Activated T-helper 1 cell treated with Interleukin-2 at 50 U/mL for 16 hours (primary cell): ENCODE measurements at places on chromosomes 5 and 9.

DNA sequence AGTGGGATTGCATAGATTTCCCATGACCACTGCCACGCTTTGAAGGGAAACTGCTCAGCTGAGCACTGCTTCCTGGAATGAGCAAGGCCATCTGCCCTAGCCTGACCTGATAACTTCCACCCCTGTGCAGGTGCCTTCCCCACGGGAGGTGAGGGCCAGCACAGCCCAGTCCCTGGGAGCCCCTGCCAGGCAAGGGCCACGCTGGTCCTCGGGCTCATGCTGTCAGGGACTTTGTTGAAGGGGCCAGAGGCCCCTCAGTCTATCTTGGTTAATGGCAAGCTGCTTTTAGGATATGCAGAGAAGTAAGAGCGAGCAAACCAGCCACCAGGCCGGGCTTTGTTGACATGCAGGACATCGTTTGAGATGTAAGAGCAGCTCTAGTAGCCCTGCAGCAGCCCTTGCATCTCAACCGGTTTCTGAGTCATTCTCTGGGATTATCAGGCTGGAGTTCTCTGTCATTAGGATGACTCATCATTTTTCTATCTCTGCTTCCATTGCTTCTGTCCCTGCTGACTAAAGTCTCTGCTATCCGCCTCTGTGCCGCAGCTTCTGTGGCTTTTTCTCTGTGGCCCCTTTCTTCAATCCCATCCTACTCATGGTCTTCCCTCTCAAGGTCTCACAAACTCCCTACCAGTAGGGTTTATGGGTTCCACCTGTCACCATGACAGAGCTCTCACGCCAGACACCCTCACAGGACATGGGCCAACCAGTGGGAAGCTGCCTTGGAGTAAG is 30.6 kb upstream of the IQGAP2 start:
- no peak for DNase-seq

DNA sequence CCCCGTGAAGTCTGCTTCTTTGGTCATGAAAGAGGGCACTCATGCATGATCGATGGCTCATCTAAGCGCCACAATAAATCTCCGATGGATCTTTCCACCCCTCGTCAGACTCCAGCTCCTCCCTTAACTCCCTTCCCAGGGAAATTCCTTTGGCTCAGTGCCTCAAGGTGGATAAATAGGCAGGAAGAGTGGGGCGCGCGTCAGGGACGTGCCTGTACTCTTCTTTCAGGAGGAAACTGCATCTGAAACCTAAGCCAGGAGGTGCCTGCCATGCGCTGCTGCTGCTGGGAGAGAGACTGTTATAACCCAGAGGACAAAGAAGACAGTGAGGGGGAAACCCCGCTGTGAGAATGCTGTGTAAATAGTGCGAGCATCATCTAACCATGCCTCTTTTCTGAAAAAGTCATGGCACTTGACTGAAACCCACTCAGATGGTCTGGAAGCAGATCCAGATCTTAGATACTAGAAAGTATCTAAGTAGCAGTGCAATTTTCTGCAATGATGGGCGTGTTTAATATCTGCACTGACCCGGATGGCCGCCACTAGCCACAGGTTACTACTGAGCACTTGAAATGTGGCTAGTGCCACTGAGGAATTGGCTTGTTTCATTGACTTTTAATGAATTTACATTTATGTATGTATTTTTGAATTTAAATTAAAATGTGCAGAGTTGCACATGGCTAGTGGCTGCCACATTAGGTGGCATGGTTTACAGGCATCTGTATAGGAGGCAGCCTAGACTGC is 120.3 kb upstream of the BASP1 start:
- no peak for DNase-seq

- no peak for DNase-seq
These were observed 5.1 kb upstream of the CCNJL start for GRCh38 chr5:160317434-160317833.

DNA sequence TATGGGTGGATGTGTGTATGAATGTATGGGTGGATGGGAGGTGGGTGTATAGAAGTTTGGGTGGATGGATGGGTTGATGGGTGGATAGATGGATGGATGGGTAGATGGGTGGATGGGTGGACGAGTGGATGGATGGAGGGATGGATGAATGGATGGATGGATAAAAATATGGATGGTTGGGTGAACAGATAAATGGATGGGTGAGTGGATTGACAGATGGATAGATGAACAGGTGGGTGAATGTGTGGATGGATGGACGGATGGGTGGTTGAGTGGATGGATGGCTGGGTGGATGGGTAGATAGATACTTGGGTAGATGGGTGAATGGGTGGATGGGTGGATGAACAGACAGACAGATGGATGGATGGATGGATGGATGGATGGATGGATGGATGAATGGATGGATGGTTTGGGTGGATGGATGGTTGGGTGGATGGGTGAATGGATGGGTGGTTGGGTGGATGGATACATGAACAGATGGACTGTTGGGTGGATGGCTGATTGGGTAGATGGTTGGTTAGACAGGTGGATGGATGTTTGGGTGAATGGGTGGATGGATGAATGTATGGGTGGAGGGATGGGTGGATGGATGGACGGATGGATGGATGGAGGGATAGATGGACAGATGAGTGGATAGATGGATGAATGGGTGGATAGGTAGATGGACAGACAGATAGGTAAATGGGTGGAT is 166.8 kb downstream of the IRX2 start:
- DNase-seq, result no peak

DNA sequence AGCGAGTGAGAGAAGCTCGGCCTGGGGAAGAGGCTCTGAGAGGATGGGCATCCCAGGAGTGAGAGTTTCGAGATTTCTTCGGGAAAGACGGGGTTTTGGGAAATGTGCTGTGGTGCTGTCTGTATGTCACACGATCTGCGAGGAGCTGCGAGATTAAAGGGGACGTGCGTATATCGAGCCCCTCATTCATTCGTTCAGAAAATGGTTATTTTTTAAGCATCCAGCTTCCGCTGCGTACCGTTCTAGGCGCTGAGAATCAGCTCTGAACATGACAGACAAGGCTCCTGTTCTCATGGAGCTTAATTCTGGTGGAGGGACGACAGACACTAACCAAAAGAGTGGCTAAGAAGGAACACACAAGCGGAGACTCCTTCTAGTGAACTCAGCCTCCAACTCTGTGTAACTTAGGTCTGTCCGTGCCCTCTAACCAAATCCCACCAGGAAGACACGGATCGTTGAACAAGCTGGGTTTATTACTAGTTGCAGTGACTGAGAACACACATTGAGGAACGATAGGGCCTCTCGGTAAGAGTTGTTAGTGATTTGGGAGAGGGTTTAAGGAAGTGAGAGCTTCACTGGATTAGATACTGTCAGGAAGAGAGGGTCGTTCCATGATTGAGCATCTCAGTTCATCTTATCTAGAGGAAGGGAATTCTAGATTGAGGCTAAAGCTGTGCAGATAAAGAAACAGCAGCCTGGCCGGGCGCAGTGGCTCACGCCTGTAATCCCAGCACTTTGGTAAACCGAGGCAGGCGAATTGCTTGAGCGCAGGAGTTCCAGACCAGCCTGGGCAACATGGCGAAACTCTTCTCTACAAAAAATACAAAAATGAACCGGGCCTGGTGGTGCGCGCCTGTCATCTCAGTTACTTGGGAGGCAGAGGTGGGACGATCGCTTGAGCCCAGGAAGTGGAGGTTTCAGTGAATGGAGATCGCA is 1.0 kb upstream of the FBXW11 start:
- DNase-seq, result no peak

- DNase-seq, result no peak
These were observed 14.6 kb upstream of the ACOT12 start for GRCh38 chr5:81408496-81408895.

DNA sequence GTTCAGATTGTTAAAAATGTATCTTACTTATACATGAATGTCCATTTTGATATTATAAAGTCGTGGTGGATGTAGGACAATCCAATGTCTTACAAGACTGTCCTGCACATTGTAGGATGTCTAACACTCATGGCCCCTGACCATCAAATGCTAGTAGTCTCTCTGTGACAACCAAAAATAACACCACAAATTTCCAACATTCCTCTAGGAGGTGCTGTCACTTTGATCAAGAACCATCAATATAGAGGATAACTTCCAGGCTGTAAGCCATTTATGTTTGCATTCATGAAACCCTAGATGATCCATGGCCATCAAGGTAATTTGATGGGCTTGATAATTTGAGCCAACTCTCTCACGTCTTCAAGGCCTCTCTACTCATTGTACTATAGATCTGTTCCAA is 20.5 kb upstream of the ZFR start:
- no peak for DNase-seq

- DNase-seq, result no peak
These were observed 173.4 kb downstream of the SLF1 start for GRCh38 chr5:94791829-94792228.

DNA sequence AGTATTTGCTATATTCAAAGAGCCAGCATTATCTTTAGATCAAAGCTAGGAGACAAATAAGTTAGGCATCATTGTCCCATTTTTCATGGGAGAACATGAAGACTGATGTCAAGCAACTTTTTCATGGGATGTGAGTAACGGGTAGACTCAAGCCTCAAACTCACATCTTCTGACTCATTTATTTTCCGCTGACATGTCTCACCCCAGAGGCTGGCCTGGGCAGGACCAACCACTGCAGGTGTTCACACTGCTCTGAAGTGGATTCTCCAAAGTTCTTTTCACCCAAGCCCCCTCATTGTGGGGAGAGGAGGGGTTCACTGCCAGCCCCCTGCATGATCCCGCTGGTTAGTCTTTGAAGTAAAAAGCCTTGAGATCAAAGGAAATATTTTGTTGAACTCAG is 34.9 kb upstream of the BASP1 start:
- no peak for DNase-seq

DNA sequence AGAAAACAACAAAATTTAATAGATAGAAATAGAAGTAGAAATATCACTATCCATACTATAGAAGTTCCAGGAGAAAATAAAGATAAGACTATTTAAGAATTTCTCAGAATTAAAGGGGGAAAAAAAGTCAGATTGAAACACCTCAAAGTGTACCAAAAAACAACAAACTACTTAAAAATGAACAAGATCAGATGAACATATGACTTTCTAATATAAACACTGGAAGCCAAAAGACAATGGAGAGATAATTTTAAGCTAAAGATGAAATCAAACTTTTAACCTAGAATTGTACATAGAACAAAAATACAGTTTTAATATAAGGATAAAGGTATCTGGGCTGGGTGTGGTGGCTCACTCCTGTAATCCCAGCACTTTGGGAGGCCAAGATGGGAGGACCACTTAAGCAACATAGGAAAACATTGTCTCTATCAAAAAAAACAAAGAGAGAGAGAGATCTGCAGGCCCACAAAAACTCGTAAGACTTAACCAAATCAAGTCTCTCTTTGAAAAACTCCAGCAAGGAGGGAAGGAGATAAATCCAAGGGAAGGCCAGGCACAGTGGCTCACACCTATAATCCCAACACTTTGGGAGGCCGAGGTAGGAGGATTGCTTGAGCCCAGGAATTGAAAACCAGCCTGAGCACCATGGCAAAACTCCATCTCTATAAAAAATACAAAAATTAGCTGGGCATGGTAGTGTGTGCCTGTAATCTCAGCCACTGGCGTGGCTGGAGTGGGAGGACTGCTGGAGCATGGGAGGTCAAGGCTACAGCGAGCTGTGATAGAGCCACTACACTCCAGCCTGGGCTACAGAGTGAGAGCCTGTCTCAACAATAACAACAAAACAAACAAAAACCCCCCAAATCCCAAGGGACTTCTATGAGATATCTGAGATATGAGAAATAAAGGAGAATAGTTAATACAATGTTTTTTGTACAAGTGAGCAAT is 32.4 kb downstream of the ABHD17B start:
- DNase-seq, result no peak

DNA sequence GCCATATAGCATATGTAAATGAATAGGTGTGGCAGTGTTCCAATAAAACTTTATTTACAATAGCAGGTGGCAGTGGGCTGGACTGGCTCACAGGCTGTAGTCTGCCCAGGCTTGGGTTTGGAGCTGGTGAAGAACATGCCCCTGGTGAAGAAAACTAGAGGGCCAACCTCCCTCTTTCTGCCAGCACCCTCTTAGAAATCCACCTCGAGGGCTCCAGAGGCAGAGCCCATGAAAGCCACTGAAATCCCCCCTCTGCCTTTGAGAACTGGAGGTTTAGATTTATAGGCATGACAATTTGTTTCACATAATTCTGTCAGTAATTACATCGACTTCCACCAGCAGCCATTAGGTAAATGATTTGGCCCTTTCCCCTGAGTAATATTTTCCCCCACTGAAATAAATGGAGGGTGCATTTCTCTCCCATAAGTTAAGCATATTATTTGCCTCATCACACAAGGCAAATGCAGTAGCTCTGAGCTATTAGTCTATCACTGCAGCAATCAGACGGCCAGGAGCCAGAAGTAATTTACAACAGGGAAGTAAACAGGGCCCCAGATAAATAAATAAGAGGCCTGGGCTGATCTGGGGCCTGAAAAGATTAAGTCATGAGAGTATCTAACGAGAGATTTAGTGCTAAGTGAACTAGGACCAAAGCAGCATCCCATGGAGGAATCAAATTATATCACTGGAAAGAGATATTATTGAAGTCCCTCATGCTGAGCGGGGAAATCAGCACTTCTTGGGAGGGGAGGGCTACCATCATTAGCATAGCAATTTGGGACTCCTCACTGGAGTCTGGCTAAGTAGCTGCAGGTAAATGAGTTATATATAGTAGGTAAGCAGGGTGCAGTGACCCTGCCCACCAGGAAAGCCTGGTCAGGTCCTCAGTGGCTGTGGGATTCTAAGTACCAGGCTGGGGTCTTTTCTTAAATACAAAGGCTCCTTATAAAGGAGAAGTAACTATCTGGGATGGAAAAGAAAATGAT is 123.9 kb downstream of the SLIT3 start:
- DNase-seq, result no peak

- no peak for DNase-seq
These were observed 98.7 kb downstream of the TLE4 start for GRCh38 chr9:79670269-79670961.

- no peak for DNase-seq
These were observed 861 bp downstream of the MTX3 start for GRCh38 chr5:79990205-79990597.

DNA sequence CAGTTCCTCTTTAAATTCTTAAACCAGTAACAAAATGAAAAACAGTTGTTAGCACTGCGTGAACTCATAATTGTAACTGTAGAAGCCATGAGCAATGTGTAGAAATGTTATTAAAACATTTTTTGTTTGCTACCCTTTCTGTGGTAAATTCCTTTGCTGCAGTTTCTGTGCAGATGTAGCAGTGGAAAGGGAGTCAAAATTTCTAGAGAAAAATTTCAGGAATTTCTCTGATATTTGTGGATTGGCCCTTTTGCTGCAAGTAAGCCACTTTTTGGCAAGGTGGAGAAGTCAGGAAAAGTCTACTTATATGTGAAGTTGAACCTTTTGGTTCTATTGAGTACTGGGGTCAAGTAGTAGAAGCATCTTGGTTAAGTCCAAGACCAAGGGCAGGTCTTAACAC is 10.1 kb downstream of the FBXL7 start:
- DNase-seq, result no peak

GRCh38 chr9:21429191-21429590 is 11.0 kb upstream of the IFNA1 start:
- no peak for DNase-seq

GRCh38 chr5:57552033-57552432 is 69.4 kb upstream of the ACTBL2 start:
- DNase-seq, result no peak

GRCh38 chr9:137115394-137116026 is 977 bp upstream of the DPP7 start:
- no peak for DNase-seq
